ENCODE measurements at places on chromosomes 13 and 19.

- DNase-seq = no peak
Measured at GRCh38 chr13:62887046-62887445, 1471.4 kb upstream of the PCDH20 start.

GRCh38 chr19:22545751-22546150 lies 88.4 kb upstream of the ZNF492 start:
- DNase-seq = peak; percentile 69

DNA sequence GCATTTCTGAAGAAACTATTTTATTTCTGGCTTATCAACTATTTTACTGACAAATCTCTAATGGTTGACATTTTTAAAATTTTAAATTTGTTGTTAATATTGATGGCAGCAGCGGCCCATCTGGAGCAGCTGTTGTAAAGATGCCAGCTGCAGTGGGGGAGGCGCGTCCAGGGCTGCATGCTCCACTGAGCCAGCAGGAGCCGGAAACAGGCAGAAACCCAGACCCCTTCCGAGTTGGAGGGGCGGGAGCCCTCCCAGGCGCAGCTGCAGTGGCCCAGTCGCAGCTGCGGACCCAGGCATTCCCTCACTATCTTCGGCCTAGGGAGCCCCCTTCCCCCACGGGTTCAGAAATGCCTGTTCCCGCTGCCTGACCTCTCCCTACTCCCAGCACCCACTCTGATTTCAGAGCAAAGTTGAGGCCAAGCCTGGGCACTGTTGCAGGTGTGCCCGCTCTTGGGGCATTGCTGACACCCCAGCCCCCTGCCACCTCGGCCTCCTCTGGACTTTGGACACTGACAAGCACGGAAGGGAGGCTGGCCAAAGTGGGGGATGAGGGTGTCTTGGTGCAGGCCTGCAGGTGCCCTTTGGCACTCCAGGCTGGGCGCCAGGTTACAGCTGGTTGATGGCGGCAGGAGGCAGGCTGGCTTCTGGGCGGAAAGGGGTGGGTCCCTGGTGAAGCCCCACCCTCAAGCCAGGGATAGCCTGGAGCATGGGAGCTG lies 69.2 kb downstream of the PIBF1 start:
- no peak for DNase-seq

- DNase-seq = no peak
Measured at GRCh38 chr13:102692491-102692826, 2.4 kb downstream of the METTL21C start.

DNA sequence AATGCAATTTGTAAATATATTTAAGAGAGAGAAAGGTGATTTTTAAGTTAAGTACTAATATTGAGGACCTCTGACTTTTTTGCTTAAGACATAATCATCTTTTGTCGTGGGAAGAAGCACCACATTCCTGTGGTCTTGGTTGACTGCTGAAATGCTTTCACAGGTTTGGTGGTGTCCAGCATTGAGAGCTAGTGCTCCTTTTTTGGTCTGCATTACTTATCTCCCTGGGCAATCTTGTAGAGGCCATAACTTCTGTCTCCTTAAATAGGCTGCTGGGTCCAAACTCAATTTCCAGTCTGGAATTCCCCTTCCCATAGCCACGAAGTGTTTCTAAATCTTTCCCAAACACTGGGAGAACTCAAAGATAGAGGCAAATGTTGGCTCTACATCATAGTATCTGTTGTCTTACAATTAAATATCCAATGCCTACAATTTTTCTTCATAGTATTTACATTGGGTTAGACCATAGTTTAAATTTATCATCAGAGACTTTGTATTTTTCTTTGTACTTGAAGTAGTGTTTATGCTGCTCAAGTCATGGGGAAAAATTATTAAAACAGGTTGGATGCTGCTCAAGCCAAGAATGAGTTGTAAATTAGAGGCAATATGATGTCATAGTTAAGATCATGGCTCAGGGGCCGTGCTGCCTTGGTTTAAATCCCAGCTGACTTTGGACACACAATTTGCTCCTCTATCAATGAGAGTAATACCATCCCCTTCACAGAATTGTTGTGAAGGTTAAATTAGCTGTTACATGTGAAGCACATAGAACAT lies 105.6 kb downstream of the POSTN start:
- no peak for DNase-seq

DNA sequence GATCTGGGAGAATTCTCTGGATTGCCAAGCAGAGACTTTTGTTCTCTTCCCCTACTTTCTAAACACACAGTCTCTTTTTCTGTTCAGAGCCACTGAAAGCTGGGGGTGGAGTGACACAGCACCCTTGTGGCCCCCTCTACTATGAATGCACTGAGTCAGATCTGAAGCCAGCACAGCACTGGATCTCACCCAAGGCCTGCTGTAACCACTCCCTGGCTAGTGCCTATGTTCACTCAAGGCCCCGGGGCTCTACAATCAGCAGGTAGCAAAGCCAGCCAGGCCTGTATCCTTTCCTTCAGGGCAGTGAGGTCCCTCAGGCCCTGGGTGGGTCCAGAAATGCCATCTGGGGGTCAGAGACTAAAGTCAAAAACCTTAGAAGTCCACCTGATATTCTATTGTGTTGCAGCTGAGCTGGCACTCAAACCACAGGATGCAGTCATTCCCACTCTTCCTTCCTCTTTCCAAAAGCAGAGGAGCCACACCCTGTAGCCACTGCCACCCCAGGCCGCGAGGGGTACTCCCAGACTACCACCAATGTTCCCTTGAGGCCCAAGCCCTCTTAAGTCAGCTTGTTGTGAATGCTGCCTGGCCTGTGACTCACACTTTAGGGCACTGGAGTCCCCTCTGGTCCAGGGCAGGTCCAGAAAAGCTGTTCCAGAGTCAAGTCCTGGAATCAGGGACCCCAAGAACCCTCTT lies 110.1 kb upstream of the RXFP2 start:
- DNase-seq = no peak

- peak; percentile 32 for DNase-seq
Measured at GRCh38 chr13:88086577-88086976, 415.4 kb downstream of the SLITRK5 start.

GRCh38 chr13:45542391-45542790 lies 73.1 kb downstream of the ERICH6B start:
- DNase-seq = no peak

- no peak for DNase-seq
Measured at GRCh38 chr13:48488995-48489394, 43.9 kb downstream of the RCBTB2 start.

DNA sequence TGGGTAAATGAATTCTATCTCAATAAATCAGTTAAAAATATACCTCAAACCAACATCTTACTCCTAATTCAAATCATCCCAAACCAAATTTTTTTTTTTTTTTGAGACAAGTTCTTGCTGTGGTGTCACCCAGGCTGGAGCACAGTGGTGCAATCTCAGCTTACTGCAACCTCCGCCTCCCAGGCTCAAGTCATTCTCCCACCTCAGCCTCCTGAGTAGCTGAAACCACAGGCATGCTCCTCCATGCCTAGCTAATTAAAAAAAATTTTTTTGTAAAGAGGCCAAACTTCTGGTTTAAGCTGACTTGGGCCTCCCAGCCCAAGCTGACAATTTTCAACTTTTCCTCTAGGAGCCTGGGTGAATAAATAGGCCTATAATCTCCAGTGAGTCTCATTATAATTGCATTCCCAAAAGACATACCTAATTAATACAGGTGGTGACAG lies 22.1 kb upstream of the OLFM2 start:
- DNase-seq = no peak

- peak; percentile 28 for DNase-seq
Measured at GRCh38 chr13:102128216-102128810, 273.5 kb downstream of the FGF14 start.

DNA sequence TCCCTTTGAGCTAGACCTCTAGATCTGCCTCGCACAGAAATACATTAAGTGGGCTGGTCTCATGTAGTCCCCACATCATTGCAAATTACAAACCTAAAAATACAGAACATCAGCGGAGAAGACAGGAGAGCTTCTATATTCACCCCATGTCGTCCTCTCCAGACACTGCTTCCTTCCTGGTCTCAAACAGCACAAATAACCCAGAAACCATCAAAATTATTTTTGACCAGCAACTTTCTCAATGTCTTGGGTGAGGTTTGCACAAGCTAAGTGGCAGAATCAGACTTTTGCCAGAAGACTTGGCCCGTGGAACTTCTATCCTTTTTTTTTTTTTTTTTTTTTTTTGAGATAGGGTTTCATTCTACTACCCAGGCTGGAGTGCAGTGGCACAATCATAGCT lies 28.2 kb downstream of the CLEC17A start:
- DNase-seq = no peak

DNA sequence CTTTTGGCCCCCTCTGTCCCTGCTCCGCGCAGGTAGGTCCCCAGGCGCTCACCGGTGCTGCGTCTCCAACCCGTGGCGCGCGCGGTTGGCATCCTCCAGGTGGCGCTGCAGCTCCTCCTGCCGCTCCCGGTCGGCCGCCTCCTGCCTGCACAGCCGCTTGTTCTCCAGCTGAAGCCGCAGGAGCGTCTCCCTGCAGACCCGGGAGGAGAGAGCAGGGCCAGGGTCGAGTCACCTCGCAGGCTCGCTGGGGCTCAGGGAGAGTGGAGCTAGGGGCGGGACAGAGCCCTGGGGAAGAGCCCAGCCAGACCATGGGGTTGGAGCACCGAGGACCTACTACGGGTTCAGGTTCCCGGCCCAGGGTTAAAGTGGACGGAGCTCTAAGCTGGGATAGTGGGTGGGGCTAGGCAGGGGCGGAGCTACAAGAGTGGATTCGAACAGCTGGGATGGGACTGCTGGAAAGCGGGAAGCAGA lies 9.3 kb downstream of the HOOK2 start:
- DNase-seq = peak; percentile 89

Data from RKO (cell line).